ENCODE measurements at places on chromosomes 4 and X.

GRCh38 chrX:50721764-50722521 is 92.1 kb downstream of the SHROOM4 start:
- DNase-seq: no peak

- no peak for DNase-seq
These were observed 26.7 kb downstream of the HPGD start for GRCh38 chr4:174495626-174496025.

- DNase-seq: no peak
These were observed 538.2 kb downstream of the DMD start for GRCh38 chrX:32673193-32673592.

DNA sequence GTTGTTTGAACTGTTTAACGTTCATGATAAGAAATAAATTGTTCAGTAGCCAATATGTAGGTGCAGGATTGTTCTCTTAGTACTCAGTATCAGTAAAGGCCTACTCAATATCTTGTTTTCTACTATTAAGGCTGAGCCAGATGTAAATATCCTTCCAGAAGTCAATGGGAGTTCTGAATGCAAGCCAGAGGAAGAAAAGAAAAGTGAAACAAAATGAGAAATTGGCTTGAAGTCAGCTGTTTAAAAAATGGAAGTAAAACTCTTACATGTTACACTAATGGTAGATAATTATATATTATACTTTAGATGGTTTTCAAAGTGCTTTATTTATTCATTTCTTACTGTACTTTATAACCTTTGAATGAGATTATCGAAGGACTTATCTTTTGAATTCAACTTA is 1417.9 kb downstream of the ADGRL3 start:
- no peak for DNase-seq

DNA sequence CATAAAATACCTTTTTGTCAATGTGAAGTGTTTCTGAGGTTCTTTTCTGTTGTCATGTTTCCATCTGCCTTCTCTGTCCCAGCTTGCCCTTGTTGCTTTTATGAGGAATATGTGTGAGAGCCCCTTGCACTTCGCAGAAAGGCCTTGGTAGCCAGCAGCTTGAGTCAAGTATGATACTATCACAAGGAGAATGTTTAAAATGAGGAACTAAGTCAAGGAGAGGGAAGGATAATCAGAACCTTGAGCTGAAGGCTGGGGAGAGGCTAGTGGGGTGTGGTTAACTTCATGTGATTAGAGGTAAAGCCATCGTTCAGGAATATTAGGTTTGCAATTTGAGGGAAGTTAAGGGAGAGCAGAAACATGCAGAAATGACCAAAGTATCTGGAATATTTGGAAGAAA is 12.7 kb downstream of the PGK1 start:
- DNase-seq: no peak

GRCh38 chrX:150352581-150352980 is 10.5 kb upstream of the MAMLD1 start:
- DNase-seq: no peak

- DNase-seq: peak; percentile 26
These were observed 104.0 kb upstream of the ARHGEF9 start for GRCh38 chrX:63889001-63889400.

- peak; percentile 77 for DNase-seq
These were observed 26.1 kb upstream of the PRDM8 start for GRCh38 chr4:80171251-80171650.

- no peak for DNase-seq
These were observed 5.8 kb upstream of the GUCY2F start for GRCh38 chrX:109487640-109488039.

GRCh38 chr4:172851534-172851933 is 317.1 kb upstream of the GALNT7 start:
- DNase-seq: no peak

DNA sequence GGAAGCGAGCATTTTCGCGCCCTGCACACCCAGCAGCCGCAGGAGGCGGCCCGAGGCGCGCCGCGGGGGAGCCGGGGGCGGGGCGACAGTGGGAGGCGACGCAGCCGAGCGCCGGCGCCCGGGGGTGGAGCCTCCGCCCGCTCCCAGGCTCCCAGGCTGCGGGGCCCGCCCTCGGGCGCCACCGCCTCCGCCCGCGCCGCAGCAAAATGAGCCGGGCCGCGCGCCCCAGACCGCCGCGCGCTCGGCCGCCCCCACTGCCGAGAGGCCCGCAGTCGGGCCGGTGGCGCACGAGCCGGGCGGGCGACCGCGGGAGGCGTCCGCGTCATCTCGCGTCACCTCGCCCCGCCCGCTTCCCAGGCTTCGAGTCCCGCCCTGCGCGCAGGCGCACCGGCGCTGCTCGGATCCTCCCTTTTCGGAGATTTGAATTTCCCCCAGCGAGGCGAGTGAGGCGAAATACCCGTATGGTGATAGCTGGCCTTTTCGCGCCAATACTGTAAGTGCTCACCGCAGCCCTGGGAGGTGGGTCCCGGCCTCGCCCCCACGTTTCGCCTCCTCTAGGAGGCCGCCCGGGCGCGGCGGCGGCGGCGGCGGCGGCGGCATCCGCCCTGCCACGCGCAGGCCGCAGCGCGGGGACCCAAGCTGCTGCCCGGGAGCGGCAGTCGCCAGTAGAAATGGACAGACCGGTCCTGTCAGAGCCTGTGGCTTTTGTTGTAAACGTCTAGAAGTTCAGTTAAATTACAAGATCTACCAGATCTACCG is at the start of gene TMEM187:
Gene TMEM187 (plus strand): TSS at position 387 of the 759 bp plus-strand sequence. CDS start 9,309 bp downstream, outside the sequence.
- DNase-seq: peak; percentile 93

DNA sequence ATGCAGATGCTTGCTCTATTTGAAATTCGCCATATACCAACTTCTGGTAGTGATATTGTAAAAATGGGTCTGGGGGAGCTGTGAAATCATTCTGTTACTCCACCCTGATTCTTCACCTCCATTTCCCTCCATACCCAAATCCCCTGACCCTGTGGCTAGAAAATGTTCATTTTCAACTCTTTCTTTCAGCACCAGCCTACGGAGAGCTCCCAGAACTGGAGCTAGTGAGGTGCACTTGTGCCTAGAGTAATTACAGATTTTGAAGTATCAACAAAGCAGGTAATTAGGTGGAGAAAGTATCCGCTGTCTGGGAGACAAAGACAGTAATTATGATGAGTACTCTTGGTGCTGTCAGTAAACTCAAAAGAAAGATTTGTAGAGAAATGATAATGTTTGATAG is 8.1 kb downstream of the ARHGAP36 start:
- DNase-seq: no peak

DNA sequence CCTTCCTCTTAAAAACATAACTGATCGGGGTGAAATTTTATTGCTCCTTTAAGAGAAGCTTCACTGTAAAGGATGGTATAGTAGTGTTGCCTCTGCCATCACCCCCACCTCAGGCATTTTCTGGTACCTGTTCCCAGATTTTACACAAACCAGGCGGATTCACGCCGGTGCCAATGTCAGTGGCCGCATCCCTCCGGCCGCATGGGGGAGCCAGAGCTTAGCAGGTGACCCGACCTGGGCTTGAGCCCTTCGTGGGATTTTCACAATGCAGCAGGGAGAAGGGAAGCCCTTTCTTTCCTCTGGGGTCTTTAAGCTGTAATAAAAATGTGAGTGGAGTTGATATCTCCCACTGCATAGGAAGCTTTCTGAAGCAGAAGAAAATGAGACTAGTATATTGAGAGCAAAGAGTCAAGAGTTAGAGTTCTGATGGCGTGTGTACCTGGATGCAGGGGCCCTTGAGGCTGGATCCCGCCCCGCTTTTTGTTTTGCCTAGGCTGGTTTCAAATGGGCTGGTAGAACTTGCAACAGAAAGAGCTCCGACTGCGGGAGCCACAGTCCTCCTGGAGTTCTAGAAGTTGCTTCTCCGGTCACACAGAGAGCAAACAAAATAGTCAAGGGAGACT is 59.4 kb downstream of the POLR2B start:
- peak; percentile 22 for DNase-seq

GRCh38 chrX:105837232-105837631 is 14.9 kb downstream of the NRK start:
- DNase-seq: no peak

DNA sequence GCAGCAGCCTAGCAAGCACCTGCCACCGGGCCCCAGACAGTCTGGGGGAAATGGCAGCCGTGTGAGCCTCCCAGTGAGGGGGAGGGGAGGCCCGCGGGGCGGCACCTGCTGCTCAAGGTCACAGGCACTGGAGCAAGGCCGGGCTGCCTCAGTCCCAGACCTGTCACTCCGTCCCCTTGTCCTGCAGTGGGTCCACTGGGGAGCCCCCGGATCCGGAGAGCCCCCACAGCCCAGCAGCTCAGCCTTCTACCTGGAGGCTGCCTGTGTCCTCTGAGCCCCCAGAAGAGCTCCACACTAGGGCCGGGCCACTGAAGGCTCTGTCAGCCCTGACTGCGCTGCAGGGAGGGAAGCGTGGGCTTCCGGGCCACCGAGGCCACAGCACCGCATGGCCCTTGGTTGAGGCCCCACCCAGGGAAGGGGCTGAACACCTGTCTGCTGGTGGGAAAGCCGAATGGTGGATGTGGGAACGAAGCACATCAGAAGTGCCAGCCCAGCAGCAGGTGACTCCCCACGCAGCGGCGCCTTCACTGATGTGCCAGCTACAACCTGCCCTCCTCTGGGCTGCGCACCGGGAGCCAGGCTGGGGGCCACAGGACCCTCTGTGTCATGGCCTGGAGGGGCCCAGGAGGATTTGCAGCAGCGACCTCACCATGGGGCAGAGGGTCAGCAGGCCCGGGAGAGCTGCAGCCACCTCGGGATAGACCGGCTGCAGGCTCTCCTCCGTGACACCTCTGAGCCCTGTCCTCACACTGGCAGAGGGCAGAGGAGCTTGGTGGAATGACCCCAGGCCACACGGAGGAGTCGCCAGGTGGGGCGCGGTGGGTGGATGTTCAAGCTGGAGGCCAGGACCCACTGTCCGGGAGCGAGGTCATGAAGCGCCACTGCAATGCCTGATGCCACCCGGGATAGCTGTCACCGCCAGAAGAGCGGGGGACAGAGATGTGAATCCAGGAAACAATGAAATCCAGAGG is 35.0 kb upstream of the MXD4 start:
- DNase-seq: no peak

DNA sequence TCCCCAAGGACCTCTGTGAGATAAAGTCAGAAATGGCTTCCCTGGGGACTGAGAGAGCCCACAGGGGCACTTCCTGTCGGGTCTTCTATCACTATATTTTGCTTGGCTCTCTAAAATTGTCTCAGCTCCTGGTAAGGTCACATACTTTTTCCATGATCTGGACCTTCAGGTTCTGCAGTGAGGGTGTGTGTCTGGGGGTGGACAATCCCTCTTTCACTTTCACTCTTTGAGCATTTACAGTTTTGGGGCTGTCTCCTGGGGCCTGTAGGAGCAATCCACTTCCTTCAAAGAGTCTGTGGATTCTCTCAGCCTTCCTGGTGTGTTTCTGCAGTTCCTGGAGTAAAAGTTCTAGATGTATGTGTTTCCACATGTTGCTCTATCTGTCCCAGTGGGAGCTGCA is 335.7 kb downstream of the FSTL5 start:
- DNase-seq: no peak

All from AG08395 (cell line).